ENCODE measurements at places on chromosomes 2 and 18.

DNA sequence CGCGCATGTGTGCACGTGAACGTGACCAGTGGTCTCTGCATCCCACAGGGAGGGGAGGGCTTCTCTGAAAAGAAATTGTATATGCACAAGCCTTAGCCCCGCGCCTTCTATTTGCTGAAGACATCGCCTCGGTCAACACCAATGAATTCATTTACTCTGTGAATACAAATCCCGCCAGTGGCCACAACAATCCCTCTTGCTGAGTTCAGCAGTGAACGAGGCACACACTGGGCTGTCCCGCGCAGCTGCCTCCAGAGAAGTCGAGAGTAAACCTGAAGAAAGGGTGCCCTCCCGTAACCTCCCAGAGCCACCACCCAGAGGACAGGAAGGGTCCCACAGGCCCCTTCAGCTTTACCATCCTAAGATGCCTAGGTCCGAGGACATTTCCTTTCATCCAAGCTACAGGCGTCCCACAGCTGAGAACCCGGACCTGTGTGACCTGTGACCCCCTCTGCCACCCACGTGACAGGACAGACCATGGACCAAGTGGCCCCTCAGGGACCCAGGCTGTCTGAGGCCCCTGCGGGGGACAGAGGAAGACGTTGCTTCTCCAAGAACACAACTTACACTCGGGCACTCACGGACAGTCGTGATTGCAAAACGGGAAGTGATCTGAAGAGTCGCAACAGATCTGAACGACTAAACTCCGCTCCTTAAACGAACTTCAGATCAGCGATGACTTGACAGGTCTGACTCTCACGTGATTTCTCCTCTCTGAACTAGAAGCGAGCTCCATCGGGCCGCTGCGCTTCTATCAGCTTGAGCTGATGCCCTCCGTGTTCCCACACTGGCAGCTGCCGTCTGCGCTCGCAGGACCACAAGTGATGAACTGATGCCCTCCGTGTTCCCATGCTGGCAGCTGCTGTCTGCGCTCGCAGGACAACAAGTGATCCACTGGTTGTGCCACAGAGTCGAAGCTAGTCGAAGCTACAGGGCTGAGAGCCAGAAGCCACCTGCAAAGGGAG, 92.7 kb downstream of the ZNF516 start:
- no peak for DNase-seq

- DNase-seq = no peak
Observed at GRCh38 chr2:12612671-12613070, 104.1 kb upstream of the TRIB2 start.

DNA sequence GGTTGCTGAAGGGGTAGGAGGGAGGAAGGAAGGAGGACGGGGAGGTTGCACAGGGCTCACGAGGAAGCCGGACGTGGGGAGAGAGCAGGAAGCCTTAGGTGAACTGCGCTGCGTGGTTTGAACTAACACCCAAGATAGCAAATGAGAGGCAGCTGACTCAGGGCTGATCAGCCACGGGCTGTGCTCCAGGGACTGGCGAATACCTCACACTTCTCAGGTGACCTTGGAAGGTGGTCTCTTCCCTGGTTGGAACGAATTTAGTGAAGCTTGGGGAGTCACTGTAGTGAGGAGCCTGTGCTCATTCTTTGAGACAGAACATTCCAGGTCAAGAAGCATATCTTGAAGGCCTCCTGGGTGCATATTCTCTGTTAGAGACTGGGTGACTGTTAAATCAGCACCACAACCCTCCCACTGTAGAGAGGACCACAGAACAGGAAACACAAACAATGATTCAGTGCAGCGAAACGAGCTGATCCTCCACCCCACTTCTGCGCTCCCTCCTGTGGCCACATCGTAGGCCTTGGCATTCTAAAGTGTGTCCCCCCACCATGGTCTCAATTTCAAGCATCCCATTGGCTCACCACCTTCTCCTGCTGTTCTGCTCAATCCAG, 33.8 kb downstream of the TOGARAM2 start:
- no peak for DNase-seq

DNA sequence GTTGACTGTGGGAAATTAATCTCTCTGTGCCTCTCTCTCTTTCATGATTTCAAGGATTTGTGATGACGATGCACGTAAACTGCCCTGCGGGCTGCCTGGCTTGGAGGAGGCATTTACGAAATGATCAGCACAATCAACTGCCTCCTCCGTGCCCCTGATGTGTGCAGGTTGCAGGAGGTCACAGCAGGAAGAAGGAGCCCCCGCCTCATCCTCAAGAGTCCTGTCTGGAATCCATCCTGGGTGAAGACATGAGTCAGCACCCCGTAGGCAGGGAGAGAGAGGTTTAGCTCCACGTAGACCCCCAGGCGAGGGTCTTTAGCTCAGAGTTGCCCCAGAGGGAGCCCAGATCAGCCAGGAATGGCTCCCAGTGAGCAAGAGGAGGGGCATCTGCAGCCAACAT, 17.1 kb upstream of the TEX51 start:
- no peak for DNase-seq

DNA sequence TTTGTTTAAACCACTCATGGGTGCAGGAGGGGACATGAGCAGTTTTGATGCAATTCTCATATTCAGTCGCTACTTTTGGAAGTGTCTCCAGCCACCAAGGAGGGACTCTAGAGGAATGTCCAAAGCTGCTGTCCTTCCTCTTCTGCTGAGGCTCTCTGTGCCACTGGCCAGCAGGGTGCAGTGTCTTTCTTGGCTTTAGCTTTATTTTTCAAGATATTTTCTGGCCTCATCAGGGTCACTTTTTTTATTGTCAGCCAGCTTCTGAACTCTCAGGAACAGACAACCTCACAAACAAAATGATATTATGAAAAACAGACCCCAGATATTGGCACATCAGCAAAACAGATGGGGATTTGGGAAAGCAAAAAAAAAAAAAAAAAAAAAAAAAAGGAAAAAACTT, 289.3 kb upstream of the ZSWIM2 start:
- DNase-seq = no peak
